ENCODE measurements at places on chromosomes 16 and 17. TPM values are rescaled to one million over a fixed set of nuclear protein-coding genes. Genes with fewer than 3 reads are reported as not detected.

- no peak for DNase-seq
These were observed 1.2 kb upstream of the WIPI1 start for GRCh38 chr17:68458260-68459036.

The SPN gene
- 2.2 TPM for polyA plus RNA-seq

The CDYL2 gene
- 7.6 TPM for polyA plus RNA-seq

DNA sequence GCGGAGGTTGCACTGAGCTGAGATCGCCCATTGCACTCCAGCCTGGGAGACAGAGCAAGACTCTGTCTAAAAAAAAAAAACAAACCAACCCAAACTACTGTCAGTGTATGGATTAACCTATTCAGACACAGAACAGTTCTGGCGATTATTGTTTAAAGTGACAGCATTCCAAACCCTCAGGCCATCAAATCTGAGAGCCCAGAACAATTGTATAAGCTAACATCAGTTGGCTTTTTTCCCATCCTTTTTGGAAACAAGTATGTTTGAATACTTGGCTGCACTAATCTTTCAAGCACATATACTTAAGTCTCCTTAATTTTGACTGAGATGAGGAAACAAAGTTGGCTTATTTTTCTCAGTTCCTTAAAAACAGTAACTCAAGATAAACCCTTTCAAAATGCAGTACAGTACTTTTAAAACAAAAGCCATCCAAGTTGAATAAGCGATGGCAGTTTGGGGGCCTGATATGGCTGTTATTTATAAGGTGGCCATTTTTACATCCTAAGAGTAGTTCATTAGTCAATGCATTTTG, 1.4 kb downstream of the ZSWIM7 start:
- no peak for DNase-seq

DNA sequence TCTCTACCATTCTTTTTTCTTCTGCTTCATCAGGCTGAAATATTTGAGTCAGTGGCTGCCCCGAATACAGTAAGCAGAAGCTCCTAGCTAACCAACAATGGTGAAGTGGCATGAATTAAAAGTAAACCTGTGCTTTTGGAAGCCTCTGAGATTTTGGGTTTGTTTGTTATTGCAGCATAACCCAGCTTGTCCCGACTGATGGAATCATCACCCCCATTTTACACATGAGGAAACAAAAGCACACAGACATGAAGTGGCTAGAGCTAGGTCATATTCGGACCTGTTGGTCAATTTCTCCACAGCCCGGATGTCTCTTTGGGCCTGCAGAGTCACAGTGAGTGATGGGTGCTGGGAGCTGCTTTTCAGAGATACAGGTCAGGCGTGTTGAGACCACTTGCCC, 39.4 kb downstream of the IRX5 start:
- no peak for DNase-seq

DNA sequence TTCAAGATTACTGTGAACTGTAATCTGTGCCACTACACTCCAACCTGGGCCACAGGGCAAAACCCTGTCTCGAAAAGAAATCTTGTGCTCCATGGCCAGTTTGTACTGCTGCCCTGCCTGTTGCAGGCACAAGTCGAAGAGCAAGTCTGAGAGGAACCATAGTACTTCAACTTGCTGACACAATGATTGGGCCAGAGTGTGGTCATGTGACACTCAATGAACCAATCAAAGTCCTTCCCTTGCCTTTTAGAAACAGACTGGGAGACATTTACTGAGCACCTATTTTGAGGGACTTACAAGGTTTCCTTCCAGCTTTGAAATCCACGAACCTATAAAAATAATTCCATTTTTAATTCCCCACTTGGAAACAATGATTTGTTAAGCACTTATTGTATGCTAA, 39.8 kb upstream of the TMC5 start:
- DNase-seq = no peak

The PIK3R6 gene
- polyA plus RNA-seq = 1.2 TPM

DNA sequence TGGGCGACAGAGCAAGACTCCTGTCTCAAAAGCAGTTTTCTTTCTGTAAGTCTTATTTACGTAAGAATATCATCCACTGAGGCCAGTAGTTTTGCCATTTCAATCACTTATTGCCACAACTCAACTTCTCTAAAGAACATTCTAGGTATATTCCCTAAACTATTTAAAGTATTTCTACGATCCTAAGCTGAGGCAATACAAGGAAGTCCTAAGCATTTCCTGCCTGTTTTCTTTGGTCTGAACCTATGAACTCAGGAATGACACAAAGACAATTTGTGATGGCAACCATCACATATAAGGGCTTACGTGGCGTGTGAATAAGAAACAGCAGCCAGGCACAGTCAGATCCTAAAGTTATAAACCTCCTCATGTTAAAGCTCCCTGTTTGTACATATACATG, 14.2 kb downstream of the USP36 start:
- DNase-seq = no peak

The TRAF7 gene
- 60.4 TPM for polyA plus RNA-seq

DNA sequence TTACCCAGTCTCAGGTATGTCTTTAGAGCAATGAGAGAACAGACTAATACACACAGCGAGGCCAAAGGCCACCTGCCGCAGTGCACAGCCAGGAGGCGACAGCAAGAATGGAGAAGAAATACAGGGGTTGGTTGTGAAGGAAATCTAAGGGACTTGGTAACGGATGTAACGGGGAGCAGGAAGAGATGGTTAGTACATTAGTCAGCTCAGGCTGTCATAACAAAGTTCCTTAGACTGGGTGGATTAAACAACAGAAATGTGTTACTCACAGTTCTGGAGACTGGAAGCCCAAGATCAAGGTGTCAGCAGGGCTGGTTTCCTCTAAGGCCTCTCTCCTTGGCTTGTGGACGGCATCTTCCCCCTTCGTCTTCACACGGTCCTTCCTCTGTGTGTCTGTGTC, 47.1 kb downstream of the TVP23C start:
- no peak for DNase-seq

GRCh38 chr16:19781226-19781625, 63.2 kb downstream of the IQCK start:
- DNase-seq = no peak

DNA sequence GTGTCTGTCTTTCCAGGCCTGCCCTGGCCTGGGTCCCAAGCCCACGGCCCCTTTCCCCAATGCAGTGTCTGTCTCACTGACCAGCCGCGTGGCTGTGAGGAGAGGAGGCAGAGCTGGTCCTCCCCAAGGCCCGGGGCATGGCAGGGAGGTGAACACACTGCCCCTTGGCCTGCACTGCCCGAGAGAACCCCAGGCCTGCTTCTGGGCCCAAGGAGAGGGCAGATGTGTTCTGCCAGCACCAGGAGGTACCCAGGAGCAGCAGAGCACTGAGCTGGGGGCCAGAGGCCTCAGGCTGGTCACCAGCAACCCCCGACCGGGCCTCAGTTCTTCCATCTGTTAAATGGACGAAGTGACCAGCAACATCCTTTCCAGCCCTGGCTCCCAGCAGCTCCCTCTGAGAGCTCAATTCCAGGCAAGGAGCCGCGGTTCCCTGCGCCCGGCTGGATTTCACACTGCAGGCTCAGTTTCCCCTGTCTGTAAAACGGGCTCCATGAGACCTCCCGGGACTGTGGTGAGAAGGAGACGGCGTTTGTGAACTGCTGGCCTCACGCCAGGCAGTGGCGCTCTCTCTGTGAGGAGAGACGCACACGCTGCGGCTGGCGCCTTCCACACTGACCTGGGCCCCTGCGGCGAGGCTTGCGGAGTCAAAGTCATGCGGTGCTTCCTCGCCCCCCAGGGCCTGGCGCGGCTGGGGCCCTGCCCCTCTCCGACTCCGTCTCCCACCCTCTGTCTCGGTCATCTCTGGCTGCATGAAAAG, 8.1 kb upstream of the ZFPM1 start:
- DNase-seq = no peak

The TBX21 gene
- polyA plus RNA-seq = 0.13 TPM

GRCh38 chr16:3729161-3730112, 12.1 kb upstream of the TRAP1 start:
- no peak for DNase-seq

GRCh38 chr16:89890886-89891657, 17.7 kb downstream of the TCF25 start:
- DNase-seq = no peak

GRCh38 chr16:17230932-17231581, 239.7 kb downstream of the XYLT1 start:
- no peak for DNase-seq

The AURKB gene
- polyA plus RNA-seq = 28.6 TPM

DNA sequence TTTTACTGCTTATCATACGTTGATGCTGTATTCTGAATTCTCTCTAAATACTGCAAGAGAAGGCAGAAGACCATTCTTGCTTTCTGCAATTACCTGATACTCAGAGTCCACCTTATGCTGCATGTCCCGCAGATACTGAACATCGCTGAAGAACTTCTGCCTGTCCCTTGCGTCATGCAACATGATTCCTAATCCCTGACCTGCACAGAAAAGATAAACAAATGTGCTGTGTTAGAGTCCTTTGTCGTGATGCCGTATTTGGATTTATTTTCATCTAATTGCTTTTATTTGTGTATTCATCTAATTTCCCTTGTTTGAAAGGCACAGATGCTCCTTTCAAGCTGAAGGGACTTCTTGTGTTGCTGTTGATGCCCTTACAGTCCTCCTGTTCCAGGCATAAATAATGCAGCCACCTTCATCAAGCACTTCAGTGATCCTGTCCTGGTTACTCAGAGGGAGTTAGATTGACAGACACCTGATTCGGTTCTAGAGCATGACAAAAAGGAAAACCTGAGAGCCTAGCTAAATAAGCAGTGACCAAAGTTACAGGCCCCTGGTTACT, 6.5 kb downstream of the MARCHF10 start:
- DNase-seq = no peak

DNA sequence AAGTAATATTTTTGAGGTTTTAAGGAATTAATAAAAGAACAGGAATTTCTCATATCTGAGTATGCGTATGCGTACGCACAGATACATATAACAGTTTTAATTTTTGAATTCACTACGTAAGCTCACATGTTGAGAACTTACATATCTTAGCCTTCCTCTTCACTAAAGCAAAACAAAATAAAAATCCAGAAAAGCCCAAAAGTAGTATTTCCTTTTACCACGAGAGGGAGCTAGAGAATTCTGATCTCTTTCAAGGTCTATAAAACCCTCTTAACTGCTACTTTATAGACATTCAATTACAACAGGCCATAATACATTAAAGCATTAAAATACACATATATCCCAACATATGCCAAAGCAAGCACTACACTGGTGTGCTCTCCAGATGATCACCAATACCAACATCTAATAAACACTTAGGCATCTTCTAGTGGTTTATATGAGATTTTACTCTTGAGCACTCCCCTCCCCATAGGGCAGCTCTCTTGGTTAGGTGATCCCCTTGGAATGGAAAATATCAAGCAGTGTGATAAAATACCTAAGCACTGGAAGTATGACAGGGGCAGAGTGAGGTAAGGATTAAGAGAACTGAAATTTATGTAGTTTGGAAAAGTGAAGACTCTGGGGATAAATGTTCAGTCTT, 94.0 kb downstream of the SKAP1 start:
- peak; percentile 73 for DNase-seq

The GNG13 gene
- not detected for polyA plus RNA-seq

The KRT31 gene
- polyA plus RNA-seq = not detected

- DNase-seq = no peak
These were observed 86.1 kb downstream of the RAB11FIP4 start for GRCh38 chr17:31477417-31478055.

The TM4SF5 gene
- 0.69 TPM for polyA plus RNA-seq

DNA sequence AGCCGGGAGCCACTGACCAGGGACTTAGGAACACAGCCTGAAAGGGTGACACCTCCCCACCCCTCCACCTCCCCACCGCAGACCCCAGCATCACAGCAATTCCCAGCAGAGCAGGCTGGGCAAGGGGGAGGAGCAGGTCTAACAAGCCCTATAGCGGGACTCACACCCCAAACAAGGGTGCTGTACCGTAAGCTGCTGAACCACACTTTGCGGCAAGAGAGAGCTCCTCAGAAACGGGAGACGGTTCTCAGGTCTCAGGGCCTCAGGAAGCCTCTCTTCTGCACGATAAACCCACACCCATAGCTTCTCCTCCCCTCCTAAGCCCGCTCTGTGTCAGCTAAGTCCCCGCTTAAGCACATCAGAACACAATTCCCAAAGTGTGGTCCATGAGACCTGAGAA, 11.7 kb upstream of the COTL1 start:
- no peak for DNase-seq

GRCh38 chr17:76556765-76557367, 17.0 kb downstream of the PRCD start:
- DNase-seq = no peak

GRCh38 chr16:10493276-10493675, 87.1 kb downstream of the EMP2 start:
- DNase-seq = no peak

The MYL11 gene
- polyA plus RNA-seq = 0.72 TPM

GRCh38 chr17:76527430-76528111, 9.9 kb downstream of the CYGB start:
- no peak for DNase-seq

DNA sequence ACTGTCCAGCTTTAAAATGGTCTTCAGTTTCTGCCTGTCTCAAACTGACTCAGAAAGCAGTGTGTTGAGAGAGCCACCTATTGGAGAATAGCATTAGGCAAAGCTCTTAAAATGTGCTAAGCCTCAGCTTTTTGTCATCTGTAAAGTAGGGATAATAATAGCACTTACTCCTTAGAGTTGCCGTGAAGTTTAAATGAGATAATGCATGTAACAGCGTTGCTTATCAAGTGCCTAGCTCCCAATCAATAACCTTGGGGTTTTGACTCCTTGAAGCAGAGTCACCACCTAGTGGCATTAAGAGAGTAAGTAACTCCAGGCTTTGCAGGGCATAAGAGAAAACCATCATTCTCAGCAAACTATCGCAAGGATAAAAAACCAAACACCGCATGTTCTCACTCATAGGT, 163.3 kb downstream of the HS3ST2 start:
- no peak for DNase-seq

Measured in right renal cortex interstitium (tissue), 3 donors.